ENCODE measurements at places on chromosomes 7 and 10. TPM values are rescaled to one million over a fixed set of nuclear protein-coding genes. Genes with fewer than 3 reads are reported as not detected.

DNA sequence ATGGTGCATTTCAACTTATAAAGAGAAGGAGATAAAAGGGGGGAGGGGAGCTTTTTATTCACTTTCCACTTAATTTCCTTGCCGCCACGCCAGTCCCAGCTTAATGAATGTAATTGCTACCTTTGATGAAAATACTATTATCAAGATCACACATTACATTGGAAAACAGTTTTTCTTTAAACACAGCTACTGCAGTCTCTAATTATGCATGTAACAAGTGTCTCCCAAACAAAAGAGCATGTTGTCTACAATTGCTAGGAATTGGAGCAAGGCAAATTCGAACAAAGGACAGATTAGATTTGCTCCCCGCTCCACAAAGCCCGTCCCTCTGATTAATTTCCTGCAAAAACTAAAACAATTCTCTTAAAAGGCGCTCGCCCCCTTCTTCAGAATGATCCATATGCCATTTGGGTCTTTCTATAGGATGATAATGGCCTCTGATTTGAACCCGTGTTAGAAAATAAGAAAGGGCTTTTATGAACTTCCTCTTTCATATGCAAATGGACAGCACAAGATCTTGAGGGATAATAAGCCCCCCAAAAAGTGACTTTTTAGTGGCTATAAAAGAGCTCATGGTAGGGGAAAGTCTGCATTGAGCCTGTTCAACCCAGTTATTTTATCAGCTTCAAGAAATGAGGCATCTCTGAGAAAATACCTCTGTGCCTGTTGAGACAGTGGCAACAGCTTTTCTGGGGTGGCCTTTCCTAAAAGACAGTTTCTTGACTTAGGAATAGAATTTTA, 60.6 kb downstream of the ACADSB start:
- DNase-seq = no peak

The HDAC9 gene
- 20.4 TPM for total RNA-seq

DNA sequence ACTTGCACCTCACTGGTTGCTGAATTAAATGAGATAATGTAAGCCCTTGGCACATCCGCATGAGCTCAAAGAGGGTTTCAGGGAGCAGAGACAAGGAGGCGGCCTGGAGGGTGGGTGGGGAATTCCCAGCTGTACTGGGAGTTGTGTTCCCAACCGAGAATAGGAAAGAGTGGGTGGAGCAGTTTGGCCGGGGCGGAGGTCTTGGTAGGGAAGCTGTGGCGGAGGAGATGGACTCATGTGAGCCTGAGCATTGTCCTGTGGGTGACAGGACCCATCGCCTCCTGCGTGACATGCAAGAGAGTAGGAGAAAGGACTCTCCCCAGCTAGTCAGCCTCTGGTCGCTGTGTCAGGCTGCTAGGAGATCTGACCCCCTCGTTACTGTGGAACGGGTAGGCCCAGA, 41.0 kb upstream of the SAMD8 start:
- no peak for DNase-seq

The TMEM26 gene
- total RNA-seq = 1.2 TPM

The NANOS1 gene
- total RNA-seq = 2.7 TPM

The HTR7 gene
- 0.24 TPM for total RNA-seq

All from mucosa of descending colon (tissue), 3 donors.